T-helper 9 cell (primary cell): ENCODE measurements at places on chromosomes 12 and 14.

GRCh38 chr14:48616931-48617330, 941.5 kb upstream of the MDGA2 start:
- no peak for DNase-seq

DNA sequence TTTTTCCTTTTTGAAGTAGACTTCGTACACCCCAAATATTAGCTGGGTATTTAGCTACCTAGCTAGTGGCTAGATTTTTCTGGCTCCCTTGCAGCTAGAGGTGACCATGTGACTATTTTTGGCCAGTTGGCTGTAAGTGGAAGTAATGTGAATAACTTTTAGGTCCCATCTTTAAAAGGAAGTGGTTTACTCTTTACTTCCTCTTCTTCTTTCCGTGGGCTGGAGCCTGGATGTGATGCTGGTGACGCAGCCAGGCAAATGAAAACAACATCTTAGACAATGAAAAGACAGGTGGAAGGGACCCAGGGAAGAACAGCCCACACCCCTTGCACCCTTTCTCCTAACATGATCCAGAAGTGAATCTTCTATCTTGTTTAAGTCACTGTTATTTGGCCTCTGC, 245.5 kb downstream of the ATP23 start:
- DNase-seq: no peak

- no peak for DNase-seq
Measured at GRCh38 chr14:81433378-81433777, 33.3 kb upstream of the STON2 start.

- peak; percentile 79 for DNase-seq
Measured at GRCh38 chr12:66130267-66131066, at the start of gene LLPH. TSS of gene LLPH (minus strand) at chr12:66130750. CDS start at chr12:66129106, 1,644 bp downstream.

GRCh38 chr14:72528059-72528862, 365.6 kb downstream of the DPF3 start:
- DNase-seq: no peak

DNA sequence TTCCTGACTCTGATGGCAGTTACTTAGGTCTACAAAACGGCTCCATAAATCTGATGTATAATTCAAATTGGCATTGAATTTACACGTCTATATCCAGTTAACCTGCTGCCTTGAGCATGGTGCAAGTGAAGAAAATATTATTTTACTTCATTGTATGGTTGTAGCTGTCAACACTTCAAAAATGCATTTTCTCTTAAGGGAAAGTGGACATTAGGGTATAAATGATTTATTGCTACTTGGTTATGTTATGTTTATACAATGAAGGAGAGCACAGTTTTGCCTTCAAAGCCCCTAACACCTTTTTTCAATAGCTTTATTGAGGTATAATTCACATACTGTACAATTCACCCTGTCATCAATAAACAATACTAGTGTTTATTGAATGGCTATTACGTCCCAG, 2.0 kb upstream of the USP15 start:
- DNase-seq: no peak

- no peak for DNase-seq
Measured at GRCh38 chr14:54642801-54643695, 76.1 kb downstream of the SAMD4A start.

DNA sequence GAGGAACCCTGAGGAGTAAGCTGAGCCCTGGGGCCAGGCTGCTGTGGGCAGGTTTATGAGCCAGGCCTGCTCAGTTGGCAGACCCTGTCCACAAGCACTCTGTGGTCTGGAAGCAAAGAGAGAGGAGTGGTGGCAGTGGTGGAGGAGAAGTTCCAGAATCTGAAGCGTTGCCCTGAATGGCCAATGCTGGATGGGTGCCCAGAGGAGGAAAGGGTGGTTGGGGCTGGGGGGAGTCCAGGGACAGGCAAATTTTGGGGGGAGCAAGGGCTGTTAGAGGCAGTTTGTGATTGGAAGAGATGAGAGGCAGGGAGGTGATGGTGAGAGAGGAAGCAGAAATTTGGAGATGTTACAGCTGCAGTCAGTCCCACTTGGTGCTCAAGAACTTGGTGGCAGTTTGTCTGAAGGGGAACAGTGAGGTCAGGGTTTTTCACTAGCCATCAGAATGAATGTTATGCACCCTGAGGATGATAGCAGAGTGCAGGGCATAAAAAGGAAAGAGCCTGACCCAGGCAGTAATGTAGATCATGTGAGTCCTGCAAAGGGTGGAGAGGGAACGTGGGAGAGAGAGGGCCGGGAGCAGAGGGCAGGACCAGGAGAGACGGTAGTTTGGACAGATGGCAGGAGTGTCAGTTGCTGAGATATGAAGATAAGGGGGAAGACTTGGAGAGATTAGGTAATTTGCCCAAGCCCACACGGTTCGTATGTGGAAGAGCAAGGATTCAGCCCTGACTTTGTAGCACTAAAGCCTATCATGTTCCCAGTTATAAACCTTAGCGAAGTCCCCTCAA, 51.2 kb downstream of the GALNT8 start:
- DNase-seq: no peak

GRCh38 chr12:120468821-120469449, 613 bp downstream of the SRSF9 start:
- peak; percentile 46 for DNase-seq

- DNase-seq: no peak
Measured at GRCh38 chr14:61470261-61470960, 149.0 kb downstream of the PRKCH start.

DNA sequence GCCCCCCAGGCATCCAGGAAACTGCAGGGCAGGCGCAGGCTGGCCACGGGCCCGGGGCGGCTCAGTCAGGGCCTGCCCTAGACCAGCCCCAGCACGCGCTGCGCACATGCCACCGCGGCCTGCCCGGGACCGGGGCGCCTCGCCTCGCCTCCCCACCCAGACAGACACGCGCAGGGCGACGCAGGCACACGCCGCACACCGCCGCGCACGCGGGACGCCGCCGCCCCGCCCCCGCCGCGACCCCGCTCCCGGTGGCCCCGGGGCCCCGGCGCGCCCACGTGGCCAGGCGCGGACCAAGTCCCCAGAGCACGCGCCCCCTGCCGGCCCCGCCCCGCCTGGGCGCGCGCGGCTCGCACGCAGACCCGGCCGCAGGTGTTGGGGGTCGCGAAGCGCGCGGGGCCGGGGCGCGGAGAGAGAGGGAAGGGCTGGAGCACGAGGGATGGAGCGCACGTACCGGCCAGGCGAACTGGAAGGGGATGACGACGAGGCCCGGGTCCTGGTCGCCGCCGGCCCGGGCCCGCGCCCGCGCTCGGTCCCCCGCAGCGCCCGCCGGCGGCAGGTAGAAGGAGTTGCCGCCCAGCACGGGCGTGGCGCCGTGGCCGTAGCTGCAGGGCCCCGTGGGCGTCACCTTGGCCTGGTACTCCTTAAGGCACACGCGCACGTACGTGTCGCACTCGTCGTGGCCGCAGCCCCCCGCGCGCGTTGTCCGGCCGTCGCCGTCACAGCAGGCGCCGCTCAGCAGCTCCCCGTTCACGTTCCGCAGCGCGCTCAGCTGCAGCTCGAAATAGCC, 1.1 kb downstream of the JAG2 start:
- no peak for DNase-seq

DNA sequence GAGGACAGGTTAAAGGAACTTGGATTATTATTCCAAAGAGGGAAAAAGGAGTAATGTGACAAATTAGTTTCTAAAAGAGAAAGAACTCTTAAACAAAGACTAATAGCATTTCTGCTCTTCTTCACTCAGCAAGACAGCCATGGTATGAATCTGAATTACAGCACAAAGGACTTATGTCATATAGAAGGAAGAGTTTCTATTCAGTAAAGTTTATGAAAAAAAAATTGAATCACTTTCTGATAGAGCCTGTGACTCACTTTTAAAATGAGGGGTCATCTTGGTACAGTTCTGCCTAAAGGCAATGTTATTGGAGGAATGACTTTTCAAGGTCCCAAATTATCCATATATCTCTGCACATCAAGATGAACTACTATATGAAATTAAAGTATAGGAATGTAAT, 101.7 kb downstream of the DUSP6 start:
- DNase-seq: no peak

DNA sequence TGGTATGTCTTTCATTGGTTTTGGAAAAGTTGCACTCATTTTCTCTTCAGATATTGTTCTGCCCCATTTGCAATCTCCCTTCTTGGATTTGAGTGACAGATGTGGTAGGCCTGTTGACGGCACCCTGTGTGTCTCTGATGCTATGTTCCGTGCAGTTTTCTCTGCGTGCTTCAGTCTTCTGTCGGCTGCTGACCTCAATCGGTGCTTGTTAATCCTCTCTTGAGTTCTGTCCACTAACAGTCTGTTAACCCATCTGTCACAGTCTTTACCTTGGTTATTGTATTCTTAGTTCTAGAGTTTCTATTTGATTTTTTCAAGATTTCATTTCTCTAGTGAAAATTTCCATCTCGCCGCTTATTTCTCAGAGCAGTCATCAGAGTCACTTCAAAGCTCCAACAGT, 20.7 kb upstream of the PLD4 start:
- no peak for DNase-seq

DNA sequence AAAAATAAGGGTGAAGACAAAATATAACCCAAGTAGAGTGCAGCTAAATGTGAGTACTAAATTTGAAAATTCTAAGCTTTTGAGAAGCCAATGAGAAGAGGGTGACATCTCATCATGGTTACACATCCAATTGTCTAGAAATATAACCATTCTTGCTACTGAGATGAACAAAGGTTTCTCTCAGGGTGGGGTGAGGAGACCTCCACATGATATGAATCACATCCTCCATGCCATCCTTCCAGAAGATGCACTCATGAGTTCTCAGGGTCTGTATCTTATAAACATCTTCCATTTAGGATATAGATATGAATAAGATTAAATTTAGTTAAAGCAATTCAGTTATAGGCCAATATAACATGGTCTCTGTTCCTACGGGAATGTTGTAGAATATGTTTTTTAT, 38.9 kb upstream of the E2F7 start:
- no peak for DNase-seq

DNA sequence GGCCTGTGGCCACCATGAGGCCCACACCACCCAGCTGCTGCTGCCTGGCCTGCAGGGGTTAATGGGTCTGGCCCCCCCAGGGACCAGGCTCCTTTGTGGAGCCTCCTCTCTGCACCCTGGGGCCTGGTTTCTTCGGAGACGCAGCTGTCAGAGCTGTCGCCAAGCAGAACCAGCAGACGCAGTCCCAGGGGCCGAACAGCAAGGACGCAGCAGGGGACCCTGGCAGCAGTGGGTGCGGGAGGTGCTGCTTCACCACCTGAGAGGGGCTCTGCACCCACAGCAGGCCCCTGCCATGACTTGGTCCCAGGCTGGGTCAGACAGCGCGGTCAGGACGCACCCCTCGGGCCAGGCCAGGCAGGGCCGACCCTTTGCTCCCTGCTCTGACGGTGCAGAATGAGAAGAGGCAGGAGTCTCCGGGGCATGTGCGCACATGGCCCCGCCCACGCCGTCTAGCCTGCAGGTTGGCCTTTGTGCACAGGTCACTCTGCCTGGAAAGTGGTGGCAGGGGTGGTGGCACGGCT, 30.5 kb downstream of the JAG2 start:
- DNase-seq: no peak

DNA sequence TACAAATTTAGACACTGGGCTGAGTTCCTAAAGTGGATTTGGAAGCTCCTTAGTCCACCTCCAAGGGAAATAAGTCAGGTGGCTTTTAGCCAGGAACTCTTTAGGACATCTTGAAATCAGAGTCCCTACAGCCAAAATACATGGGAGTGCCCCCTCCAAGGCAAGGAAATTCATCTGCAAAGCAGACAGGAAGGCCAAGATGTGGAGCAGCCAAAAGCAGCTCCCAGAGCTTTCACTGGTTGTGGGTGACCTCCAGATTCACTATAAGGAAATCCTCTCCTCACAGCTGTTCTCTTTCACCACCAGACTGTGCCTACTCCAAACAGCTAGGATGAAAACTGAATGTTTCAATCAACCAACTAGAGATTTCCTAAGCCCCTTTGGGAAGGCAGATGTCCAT, 6.6 kb downstream of the TTC9 start:
- DNase-seq: no peak

- no peak for DNase-seq
Measured at GRCh38 chr14:86357876-86358275, 827.9 kb downstream of the FLRT2 start.

- DNase-seq: no peak
Measured at GRCh38 chr12:87376722-87377121, 652.5 kb downstream of the C12orf50 start.

DNA sequence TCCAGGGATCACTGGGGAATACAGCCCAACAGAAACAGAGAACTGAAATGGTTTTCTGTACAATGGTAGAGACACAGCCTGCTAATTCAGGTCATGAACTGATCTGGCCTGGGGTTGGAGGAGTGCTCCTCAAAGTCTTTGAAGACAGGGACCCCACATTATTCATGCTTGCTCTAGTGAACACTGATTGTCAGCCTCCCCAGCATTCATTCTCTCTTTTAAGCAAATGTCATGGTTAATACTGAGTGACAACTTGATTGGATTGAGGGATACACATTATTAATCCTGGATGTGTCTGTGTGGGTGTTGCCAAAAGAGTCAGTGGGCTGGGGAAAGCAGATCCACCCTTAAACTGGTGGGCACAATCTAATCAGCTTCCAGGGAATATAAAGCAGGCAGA, 288.4 kb upstream of the NOS1 start:
- no peak for DNase-seq

DNA sequence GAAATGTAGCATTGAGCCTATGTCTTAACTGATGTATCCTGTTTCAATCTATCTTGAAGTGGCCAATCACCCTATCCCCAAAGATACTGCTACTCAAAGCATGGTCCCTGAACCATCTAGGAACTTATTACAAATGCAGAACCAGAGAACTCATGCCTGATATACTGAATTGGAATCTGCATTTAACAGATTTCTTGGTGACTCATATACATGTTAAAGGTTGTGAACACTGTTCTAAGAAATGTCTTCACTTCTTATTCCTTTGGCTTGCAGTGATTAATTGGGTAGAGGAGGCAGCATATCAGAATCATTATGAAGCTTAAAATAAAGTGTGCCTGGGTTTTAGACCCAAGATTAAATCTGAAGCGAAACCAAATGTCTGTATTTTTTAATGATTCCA, 795.6 kb downstream of the DIO2 start:
- DNase-seq: no peak

GRCh38 chr12:92719674-92720073, 16.9 kb downstream of the PLEKHG7 start:
- no peak for DNase-seq

GRCh38 chr12:9130244-9130643, 14.5 kb upstream of the A2M start:
- DNase-seq: no peak

DNA sequence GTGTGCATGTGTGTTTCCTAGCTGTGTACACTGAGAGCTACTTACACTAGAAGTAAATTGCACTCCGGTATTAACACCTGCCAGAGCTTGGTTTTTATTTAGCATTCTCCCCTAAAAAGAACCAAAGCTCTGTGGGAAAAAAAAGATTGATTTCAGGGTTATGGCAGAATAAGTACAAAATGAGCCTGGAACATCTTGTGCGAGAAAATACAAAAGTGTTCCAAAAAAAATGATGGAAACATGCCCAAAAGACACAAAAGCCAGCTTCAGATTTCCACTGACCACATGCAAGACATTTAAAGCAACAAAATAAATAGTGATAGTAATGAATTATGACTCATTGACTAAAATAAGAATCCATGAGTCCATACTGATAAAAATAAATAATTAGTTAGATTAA, 188.3 kb downstream of the GXYLT1 start:
- DNase-seq: no peak
